ENCODE measurements at places on chromosomes 7 and 10.

DNA sequence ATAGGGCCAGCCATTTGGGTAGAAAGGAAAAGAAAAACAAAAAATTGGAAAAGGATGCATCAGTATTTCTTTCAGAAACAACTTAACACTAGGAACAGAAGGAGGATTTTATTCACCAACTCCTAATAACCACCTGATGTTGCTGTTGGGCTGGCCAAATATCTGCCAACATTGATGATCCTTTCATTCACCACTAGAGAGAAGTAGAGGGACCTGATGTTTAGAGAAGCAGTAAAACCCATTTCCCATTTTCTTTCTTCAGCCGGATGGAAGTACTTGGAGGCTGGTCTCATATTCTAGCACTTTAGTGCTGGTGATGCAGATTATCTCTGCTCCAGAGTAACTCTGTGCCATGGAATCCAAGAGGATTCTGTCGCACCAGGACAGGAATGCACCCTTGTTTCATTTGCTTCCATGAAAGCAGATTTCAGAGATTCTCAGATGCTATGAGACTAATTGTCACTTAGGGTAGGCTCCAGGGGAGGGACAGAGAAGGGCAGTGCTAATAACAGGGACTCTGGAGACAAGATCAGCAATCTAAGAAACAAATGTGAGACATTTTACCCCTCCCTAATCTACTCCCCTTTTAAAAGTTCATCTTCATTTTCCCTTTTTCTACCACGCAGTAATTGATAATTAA is 3.1 kb downstream of the KLLN start:
- DNase-seq = peak; percentile 68

DNA sequence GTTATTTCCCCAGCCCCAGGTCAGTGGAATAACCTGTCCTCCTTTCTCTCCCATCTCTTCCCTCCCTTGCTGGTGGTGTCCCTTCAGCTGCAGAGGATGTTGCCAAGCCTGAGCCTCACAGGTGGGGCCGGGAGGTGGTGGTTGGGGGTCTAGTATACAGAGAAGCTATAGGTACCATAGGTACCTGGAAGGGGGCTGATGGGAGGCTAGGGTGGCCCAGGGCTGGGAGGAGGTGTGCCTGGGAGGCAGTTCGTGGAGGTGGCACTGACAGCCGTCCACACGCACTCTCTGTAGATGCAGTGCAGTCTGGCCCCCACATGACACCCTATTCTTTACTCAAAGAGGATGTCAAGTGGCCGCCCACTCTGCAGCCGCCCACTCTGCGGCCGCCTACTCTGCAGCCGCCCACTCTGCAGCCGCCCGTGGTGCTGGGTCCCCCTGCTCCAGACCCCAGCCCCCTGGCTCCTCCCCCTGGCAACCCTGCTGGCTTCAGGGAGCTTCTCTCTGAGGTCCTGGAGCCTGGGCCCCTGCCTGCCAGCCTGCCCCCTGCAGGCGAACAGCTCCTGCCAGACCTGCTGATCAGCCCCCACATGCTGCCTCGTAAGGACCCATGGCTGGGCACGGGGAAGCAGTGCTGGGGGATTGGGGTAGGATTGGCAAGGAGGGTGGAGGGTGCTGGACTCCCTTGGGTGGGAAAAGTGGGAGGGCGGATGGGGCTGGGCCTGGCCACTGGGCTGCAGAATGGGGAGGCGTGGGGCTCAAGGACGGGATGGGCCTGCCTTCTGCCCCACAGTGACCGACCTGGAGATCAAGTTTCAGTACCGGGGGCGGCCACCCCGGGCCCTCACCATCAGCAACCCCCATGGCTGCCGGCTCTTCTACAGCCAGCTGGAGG is 9.5 kb downstream of the IRF5 start:
- no peak for DNase-seq

- no peak for DNase-seq
These were observed 1.7 kb upstream of the PRKCQ start for GRCh38 chr10:6581778-6582228.

- no peak for DNase-seq
These were observed 5.6 kb downstream of the MORN4 start for GRCh38 chr10:97627731-97628130.

DNA sequence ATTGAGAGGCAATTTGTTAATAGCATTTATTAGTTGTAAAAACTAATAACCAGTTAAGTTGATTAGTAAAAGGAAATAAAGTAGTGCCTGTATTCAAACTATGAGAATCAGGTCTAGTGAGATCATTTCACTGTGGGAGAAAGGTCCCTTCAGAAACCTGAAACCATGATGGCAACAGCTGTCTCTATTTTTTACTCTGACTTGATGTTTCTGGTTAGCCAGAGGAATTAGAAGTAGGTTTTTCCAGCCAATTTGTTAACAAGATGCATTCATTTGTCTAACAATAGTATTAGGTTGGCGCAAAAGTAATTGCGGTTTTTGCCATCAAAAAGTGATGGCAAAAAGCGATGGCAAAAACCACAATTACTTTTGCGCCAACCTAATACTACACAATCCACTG is 272.2 kb upstream of the YAE1 start:
- no peak for DNase-seq

- DNase-seq = no peak
These were observed 41.4 kb downstream of the SYPL1 start for GRCh38 chr7:106070567-106071254.

GRCh38 chr10:132817701-132818211 is 31.8 kb upstream of the NKX6-2 start:
- no peak for DNase-seq

DNA sequence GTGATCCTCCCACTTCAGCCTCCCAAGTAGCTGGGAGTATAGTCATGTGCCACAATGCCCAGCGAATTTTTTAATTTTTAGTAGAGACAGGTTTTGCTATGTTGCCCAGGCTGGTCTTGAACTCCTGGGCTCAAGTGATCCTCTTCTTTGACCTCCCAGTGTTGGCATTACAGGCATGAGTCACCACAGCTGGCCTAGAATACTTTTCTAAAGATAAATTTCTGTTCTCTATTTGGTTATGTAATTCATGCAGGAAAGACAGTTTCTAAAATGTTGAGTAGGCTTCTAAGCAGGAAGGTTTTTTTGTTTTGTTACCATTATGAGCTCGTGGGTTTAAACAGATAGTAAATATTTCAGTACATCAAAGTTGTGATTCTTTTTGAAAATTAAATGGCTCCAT is 5.0 kb downstream of the RBAK start:
- no peak for DNase-seq

GRCh38 chr7:88361357-88361756 is 54.7 kb upstream of the STEAP4 start:
- DNase-seq = no peak

DNA sequence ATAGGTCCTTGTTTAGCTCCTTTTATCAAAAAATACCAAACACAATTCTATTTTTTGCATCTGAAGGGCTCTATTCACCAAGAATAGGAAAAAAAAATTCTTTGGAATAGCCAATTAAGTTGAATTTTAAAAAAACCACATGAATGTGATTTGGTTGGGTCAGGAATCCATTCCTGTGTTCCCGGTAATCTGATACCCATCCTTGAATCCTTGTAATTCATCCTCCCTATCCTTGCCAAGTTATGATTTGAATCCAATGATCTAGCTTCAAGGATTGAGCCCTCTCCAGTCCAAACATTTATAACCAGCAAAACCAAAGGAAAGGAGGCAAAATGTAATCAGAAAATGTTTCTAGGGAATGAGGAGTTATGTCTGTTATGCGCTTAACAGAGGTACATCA is 86.6 kb downstream of the CFAP58 start:
- DNase-seq = peak; percentile 36

- DNase-seq = no peak
These were observed 62.4 kb downstream of the FZD1 start for GRCh38 chr7:91326516-91327199.

- no peak for DNase-seq
These were observed 220.9 kb upstream of the HABP2 start for GRCh38 chr10:113331961-113332360.

DNA sequence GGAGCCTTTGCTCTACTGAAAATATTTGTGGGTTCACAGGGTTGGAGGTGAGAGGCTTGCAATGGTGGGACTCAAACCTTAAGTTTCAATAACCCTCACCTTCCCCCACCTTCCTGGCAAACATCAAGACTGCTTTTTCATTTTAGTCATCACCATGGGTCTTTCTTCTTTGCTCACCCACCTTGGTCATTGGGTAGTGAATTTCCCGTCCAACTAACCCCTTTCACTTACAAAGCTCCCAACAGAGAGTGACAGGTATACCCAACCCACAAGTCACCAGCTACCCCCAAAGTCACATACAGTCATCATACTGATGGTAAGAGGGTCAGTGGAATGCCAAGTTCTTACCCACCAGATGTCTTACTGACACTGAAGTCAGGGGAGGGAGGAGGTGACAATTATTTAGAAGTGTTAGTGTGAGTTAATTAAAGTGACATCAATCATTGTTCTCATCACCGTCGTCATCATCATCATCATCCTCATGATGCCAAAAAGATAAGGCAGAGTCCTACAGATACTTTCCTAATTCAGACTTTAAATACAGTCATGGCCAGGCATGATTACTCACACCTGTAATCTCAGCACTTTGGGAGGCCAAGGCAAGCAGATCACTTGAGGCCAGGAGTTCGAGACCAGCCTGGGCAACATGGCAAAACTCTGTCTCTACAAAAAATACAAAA is 49.0 kb downstream of the PIK3AP1 start:
- no peak for DNase-seq

- no peak for DNase-seq
These were observed 137.1 kb upstream of the UNC5B start for GRCh38 chr10:71075086-71075758.

- peak; percentile 63 for DNase-seq
These were observed 92.4 kb upstream of the PIK3CG start for GRCh38 chr7:106772655-106773108.

DNA sequence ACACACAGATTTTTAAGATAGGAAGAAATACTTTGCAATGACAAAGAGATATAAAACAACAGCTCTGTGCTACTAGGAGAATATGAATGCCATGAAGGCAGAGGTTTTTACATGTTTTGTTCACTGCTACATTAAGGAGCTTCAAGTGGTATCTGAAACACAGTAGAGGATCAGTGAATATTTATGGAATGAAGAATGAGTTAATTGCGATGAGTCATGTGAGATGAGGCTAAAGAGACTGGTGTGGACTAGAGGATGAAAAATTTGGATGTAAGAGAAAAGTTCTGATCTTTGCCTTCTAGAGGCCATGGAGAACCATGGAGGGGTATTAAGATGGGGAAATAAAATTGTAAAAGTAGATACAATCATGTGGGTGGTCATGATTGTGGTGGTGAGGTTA is 434.2 kb downstream of the PHTF2 start:
- DNase-seq = peak; percentile 58

DNA sequence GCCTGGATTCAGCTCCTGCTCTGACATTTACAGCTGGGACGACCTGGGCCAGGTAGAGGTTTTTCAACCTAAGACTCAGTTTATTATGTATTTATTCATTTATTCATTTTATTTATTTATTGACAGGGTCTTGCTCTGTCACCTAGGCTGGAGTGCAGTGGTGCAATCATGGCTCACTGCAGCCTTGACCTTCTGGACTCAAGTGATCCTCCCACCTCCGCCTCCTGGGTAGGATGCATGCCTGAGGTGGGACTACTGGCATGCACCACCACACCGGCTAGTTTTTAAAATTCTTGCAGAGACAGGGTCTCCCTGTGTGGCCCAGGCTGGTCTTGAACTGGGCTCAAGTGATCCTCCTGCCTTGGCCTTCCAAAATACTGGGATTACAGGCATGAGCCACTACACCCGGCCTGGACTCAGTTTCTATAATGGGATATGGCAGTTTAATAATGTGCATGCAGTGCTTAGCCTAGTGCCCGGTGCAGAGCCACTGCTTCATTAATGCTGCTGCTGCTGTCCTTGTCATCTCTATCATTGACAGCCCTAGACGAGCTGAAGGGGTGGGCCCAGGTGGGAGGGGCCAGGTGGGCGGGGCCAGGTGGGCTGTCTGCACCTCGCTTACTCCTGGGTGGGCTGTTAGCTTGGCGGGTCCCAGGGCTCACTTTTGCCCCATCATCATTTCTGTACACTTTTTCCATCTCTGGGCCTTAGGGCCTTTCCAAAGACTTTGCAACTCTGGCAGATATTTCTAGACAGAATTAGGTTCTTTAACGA is 92.6 kb downstream of the LHPP start:
- no peak for DNase-seq

- no peak for DNase-seq
These were observed 761.5 kb upstream of the POM121L12 start for GRCh38 chr7:52273685-52274610.

DNA sequence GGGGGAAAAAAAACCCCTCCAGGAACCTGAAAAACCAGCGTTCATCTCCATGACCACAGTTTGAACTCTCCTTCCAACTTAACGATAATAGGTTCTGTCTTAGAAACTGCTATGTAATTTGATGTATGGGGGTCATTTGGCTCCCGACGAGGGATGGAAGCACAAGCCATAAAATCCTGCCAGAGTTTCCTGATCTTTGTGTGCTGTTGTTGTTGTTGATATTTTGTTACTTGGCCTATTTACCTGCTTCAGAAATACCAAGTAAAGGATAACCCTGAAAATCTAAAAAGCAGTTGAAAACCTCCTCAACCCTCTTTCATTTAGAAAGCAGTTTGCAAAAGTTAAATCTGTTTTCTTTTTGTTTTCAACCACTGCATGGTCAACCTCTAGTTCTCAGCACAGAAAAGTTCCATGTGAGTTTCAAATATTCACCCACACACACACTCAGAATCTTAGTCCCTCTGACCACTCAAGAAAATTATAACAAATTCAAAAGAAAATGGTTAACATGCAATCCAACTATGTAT is 9.3 kb upstream of the HOXA2 start:
- no peak for DNase-seq

- no peak for DNase-seq
These were observed 55.5 kb downstream of the HGF start for GRCh38 chr7:81714306-81714705.

DNA sequence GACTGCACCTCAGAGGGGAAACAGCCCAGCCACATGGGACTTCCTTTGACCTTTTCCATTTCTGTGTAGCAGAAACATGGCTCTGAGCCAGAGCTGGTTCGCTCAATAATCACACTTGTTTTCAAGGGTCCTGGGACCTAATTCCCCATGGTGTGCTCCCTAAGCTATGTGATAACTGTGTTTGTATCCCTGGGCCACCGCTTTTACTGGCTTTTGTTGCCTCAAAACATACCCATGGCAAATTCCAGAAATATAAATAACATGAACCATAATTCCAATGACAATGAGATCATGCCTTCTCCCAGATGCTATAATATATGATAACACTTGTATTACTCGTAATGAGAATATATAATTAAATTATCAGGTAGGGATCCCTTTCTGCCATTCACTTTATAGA is 196.4 kb downstream of the GFRA1 start:
- DNase-seq = peak; percentile 59

- no peak for DNase-seq
These were observed 77.1 kb upstream of the SCIN start for GRCh38 chr7:12493407-12493806.

GRCh38 chr10:4514445-4515108 is 311.4 kb upstream of the AKR1E2 start:
- no peak for DNase-seq

DNA sequence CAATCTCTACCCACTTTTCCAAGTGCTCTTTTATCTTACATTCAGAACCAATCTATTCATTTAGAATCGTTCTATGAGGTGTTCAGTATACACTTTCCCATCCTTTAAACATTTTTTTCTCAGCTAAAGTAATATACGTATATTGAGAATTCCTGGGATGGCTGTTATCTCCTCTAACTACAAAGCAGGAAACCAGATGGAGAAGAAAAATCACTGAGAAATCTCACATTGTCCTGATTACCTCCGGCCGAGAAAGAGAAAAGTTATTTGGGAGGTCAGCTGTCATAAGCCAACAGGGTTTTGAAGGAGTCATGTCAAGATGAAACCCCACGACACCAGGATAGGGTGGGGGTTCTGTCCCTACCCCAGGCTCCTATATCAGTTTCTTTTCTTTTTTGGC is 99.2 kb upstream of the KDM7A start:
- no peak for DNase-seq

GRCh38 chr10:42953684-42954674 is 122.9 kb upstream of the RET start:
- DNase-seq = no peak

Measured in EL (cell line).